CD4-positive, alpha-beta T cell treated with Interleukin-17A for 4 hours (primary cell): ENCODE measurements at places on chromosomes 16 and 17.

- peak; percentile 82 for DNase-seq
Observed at GRCh38 chr17:40362696-40363110, 1.8 kb downstream of the GJD3 start.

- no peak for DNase-seq
Observed at GRCh38 chr16:15885560-15886001, 2.8 kb downstream of the CEP20 start.

- DNase-seq: no peak
Observed at GRCh38 chr16:23734176-23734893, 20.5 kb upstream of the CHP2 start.

GRCh38 chr17:10754109-10754508 is 24.3 kb upstream of the TMEM220 start:
- peak; percentile 38 for DNase-seq

GRCh38 chr17:57133486-57133885 is 48.4 kb downstream of the AKAP1 start:
- no peak for DNase-seq

DNA sequence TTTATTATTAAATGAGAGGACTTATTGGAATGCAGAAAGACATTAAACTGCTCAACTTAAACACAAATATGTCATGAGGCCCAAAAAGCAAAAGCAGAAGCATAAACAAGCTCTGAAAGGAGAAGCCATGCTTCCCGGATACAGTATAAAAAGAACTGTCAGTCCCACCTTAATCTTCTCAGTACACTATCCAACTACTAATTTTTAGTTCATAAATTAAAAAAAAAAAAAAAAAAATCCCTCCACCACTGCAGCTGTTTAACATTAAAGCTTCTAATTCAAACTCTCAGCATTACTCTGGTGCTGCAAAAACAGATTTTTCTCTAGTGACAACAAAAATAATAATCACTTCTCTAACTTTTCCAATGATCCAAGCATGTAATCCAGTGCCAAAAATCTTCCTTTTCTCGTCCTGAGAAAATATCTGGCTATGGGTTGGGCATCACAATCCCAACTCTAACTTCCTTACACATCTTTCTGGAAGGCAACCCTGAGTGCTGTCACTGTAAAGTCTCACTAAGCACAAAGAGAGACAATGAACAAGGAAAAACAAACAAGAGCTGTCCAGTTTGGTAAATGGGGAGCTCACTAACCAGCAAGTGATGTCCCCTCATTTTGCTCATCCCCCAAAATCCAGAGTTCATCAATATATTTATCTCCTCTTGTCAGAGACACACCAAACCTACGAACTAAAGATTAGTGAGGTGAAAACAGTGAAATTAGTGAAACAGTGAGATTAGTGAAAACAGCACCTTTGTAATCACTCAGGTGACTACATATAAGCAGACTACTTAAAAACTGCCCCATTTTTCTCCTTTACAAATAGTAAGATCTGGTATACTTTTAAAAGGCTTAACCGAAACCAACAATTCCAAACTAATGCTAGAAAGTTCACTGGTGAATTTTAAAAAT is 5.5 kb downstream of the USP32 start:
- DNase-seq: no peak

GRCh38 chr17:57366177-57366557 is 109.8 kb downstream of the MSI2 start:
- DNase-seq: no peak

GRCh38 chr17:80486692-80487091 is 10.3 kb upstream of the NPTX1 start:
- no peak for DNase-seq

GRCh38 chr16:51374346-51374745 is 223.3 kb upstream of the SALL1 start:
- no peak for DNase-seq

GRCh38 chr17:5115673-5116651 is at the start of gene USP6:
USP6 (plus strand) TSS chr17:5116032; CDS start chr17:5130368, 14,336 bp downstream.
- no peak for DNase-seq

- no peak for DNase-seq
Observed at GRCh38 chr17:57518587-57519581, 226.2 kb downstream of the CCDC182 start.

DNA sequence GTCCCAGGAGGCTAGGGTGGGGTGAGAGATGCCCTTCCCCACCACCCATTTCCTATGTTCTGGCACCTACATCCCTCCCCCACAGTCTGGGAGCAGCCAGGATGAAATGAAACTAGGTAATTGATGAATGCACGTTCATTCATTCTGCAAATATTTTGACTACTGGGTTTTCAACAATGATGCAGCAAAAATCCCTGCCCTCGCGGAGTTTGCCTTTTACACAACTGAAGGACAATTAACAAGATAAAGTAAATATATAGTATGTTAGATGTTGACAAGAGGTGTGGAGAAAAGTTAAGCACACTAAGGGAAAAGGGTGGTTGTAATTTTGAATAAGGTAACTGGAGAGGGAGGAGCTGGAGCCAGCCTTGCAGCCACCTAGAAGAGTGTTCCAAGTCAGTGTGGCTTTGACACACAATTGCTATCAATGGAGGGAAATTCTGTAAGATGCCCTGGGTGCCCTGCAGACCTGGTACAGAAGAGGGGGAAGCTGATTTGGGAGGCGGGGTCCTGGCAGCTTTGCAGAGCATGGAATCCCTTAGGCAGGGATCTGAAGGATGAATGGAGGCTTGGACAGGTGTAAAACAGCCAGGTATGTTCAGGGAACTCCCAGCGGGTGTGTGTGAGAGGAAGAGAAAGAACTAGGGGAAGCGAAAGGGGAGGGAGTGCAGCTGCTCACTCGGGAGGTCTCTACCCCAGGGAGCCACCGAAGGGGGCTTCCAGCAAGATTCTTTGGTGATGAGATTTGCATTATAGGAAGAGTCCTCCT is 2.5 kb downstream of the TMEM92 start:
- DNase-seq: no peak

DNA sequence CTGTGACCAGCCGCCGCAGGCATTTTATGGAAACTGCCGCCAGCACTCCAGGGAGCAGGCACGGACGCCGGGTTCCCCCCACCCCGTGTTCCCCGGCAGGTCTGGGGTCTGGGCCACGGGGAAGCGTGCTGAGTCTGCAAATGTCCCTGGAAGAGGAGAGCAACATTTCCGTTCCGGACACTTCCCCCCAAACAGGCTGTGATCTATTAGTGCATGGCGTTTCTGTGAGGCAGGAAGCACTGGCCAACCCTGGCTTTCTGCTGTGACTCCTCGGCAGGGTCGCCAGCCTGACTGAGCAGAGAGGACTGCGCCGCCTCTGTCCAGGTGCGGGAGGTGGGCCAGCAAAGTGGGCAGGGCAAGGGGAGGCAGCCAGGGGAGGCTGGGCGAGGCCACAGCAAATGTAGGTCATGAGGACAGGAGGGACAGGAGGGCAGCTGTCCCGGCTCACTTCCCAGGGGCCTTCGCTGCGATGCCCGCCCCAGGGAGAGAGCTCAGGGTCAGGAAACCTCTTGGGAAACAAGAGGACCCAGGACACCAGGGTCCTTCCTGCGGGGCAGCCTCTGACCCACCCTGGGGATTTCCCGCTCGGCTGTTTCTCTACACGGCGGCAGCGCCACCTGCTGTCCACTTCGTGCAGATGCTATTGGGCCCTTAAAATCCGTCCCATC is 9.5 kb downstream of the FOXF1 start:
- peak; percentile 64 for DNase-seq

DNA sequence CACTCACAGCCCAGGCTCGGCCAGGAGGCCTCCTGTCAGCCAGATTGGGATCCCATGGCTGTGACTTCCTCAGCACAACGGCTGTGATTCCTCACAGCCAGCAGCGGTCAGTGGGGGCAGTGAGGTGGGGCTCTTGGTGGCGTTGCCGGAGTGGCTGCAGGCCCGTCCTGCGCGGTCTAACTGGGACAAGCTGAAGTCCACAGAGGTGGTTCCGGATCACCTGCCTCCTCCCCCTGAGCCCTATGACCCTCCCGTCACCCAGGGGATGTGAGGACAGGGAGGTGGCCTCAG is 34.4 kb upstream of the MLKL start:
- no peak for DNase-seq

DNA sequence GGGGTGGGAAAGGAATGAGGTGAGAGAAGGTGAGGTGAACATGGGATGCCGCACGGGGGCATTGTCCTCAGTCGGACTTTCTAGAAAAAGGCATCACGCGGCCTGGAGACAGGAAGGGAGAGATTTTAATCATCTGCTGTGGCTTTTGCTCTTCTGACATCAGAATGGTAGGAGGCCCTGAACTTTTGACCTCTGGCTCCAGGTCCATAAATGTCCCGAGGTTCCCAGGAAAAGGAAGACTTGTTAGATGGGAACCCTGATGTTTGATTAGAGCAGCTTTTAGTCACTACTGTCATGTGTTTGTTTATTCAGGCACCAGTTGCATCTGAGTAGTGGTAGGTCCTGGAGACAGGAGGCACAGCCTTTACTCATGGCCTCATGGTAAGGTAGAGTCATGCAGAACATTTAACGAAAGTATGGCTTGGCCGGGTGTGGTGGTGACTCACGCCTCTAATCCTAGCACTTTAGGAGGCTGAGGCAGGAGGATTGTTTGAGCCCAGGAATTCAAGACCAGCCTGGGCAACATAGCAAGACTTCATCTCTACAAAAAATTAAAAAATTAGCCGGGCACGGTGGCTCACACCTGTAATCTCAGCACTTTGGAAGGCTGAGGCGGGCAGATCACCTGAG is 203.1 kb downstream of the MSI2 start:
- DNase-seq: no peak

DNA sequence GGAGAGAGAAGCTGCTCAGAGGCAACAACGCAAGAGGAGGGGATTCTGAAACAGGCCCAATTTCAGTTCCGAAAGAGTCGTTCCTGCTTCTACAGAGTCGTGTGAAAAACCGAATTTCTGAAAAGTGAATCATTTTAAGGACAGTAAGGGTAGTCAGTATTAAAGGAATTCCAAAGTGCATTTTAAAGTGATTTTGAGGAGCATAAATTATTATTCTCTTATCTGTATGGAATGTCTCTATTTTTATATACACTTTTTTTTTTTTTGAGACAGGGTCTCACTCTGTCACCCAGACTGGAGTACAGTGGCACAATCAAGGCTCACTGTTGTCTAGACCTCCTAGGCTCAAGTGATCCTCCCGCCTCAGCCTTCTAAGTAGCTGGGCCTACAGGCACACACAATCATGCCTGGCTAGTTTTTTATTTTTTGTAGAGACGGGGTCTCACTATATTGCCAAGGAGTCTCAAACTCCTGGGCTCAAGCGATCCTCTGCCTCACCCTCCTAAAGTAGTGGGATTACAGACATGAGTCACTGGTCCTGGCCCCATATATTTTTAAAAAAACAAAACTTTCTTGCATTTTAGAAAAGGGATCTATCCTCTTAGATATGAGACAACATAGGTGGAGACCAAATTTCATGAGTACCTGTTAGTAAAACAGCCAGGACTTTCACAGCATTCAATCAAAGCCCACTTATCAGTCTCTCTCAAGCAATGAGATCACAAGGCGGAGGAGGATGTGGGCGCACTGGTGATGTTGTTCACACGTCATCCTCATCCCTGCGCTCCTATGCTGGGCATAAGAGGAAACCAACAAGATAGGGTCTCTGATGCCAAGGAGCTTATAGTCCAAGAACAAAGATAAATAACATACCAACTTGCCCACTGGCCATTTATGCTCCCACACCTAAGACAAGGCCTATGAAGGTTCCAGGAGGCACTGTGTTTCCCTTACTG is 53.2 kb downstream of the SMG6 start:
- DNase-seq: peak; percentile 62

DNA sequence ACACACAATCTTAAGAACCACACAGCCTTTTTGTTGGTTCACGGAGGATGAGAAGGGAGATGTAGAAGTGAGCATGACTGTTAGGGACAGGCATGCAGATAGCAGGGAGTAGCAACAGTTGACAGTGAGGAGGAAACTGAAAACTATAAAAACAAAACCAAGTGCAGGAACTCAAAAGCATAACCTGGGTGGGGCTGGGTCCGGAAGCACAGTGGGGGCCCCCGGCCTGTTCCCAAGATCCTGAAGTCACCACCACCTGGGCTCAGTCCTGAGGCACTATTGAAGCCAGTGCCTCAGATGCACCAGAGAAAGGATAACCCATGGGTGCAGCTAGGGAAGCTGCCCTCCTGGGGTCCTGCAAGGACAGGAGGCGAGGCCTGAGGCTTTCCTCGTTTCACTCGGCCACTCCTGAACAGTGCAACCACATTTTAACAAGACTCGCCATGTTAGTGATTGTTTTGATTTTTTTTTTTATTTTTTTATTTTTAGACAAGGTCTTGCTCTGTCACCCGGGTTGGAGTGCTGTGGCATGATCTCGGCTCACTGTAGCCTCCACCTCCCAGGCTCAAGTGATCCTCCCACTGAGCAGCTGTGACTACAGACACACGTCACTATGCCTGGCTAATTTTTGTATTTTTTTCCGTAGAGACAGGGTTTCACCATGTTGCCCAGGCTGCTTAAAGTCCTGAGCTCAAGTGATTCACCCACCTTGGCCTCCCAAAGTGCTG is 27.7 kb upstream of the CBX4 start:
- peak; percentile 26 for DNase-seq

- no peak for DNase-seq
Observed at GRCh38 chr16:47712276-47713224, 251.4 kb downstream of the PHKB start.

GRCh38 chr16:48676836-48677235 is 66.9 kb upstream of the N4BP1 start:
- DNase-seq: no peak

GRCh38 chr17:40025991-40026815 is 11.0 kb downstream of the CSF3 start:
- peak; percentile 77 for DNase-seq

DNA sequence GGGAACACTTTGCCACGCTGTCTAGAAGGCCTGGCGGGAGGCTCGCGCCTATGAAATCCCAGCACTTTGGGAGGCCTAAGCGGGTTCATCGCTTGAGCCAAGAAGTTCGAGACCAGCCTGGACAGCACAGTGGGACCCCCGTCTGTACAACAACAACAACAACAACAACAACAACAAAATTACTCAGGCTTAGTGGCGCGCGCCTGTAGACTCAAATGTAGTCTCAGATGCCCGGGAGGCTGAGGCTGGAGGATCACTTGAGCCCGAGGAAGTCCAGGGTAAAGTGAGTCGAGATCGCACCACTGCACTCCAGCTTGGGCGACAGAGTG is 297 bp upstream of the SLFN13 start:
- no peak for DNase-seq

GRCh38 chr17:36544307-36545076 is at the start of gene GGNBP2:
GGNBP2 (plus strand) TSS chr17:36544919; CDS start chr17:36545725, 806 bp downstream.
- DNase-seq: peak; percentile 94

DNA sequence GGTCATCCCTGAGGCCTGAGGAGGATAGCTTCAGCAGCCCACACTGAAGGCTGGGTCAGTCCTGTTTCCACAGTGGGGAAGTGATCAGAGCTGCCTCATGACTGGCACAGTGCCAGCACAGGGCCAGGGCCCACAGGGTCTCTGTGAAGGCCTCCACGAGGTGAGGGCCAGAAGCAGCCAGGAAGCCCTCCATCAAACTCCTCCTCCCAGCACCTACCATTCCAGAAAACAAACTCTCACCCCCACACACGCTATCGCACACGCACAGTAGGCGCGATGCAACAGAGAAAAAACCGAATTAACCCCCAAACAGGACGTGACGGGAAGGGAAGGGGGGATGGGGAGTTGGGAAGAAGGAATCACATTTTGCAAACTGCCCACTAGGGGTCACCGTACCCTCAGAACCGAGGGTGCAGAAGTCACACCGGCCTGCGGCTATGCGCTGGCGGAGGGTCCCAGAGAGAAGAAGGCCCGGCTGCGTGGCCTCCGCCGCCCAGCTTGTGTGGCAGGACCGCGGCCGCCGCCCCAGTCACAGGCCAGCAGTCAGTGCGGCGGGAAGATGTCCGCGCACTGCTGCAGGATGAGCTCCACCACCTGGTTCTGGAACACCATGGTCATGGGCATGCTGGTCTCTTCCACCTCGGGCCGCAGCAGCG is 37.6 kb downstream of the ARHGAP27 start:
- DNase-seq: peak; percentile 65

GRCh38 chr17:8681170-8681949 is 50.8 kb upstream of the MYH10 start:
- DNase-seq: no peak
